Stomach (tissue), 19 donors: ENCODE measurements at places on chromosomes 6 and 20. TPM values are rescaled to one million over a fixed set of nuclear protein-coding genes. Genes with fewer than 3 reads are reported as not detected.

GRCh38 chr20:10864076-10864672 is 190.4 kb upstream of the JAG1 start:
- H3K27ac ChIP-seq = peak overlapping the region; percentile 79
- H3K36me3 ChIP-seq = no peaks in the 10 kb centered on the region
- peaks cover 48% of the 10 kb centered on the region for H3K4me1 ChIP-seq
- no peak overlapping the region for H3K4me3 ChIP-seq
- DNase-seq = peak; percentile 84

- peaks cover 2% of the 10 kb centered on the region for H3K36me3 ChIP-seq
- H3K27me3 ChIP-seq = no peaks in the 10 kb centered on the region
- no peak overlapping the region for H3K27ac ChIP-seq
- H3K4me3 ChIP-seq = no peak overlapping the region
- no peaks in the 10 kb centered on the region for H3K4me1 ChIP-seq
- DNase-seq = peak; percentile 76
Observed at GRCh38 chr6:56450882-56451739, 191.6 kb downstream of the DST start.

- H3K36me3 ChIP-seq = no peaks in the 10 kb centered on the region
- peaks cover 26% of the 10 kb centered on the region for H3K4me1 ChIP-seq
- DNase-seq = no peak
Observed at GRCh38 chr6:87588756-87589407, 905 bp downstream of the RARS2 start.

- no peaks in the 10 kb centered on the region for H3K4me1 ChIP-seq
- no peak for DNase-seq
- no peak overlapping the region for H3K4me3 ChIP-seq
- no peaks in the 10 kb centered on the region for H3K36me3 ChIP-seq
- H3K27me3 ChIP-seq = no peaks in the 10 kb centered on the region
Observed at GRCh38 chr20:5923493-5923892, 26.8 kb downstream of the TRMT6 start.

Gene ETV7
- total RNA-seq = 0.37 TPM

- no peak for DNase-seq
- H3K4me3 ChIP-seq = no peak overlapping the region
- H3K36me3 ChIP-seq = no peaks in the 10 kb centered on the region
Observed at GRCh38 chr20:12394786-12395185, 477.1 kb downstream of the BTBD3 start.

Gene SLC17A2
- total RNA-seq = not detected

Gene ADAM33
- total RNA-seq = 109 TPM

DNA sequence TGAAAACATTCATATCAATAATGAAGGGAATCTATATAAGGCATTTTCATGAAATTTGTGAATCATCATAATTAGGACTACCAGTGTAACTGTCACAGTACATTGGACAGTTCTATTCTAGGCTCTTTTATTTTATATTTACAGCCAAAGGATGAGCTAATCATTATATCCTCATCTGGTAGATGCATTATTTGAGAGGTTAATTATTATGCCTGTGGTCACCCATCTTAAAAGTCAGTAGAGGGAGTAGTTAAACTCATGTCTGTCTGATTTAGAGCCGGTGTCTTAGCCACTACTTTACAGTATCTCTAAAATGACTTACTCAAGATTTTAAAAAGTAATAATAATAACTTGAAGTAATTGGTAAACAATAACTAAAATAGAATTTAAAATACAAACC is 899.3 kb upstream of the MAP3K7 start:
- no peaks in the 10 kb centered on the region for H3K36me3 ChIP-seq
- H3K4me1 ChIP-seq = no peaks in the 10 kb centered on the region
- no peaks in the 10 kb centered on the region for H3K27me3 ChIP-seq
- no peak overlapping the region for H3K4me3 ChIP-seq

DNA sequence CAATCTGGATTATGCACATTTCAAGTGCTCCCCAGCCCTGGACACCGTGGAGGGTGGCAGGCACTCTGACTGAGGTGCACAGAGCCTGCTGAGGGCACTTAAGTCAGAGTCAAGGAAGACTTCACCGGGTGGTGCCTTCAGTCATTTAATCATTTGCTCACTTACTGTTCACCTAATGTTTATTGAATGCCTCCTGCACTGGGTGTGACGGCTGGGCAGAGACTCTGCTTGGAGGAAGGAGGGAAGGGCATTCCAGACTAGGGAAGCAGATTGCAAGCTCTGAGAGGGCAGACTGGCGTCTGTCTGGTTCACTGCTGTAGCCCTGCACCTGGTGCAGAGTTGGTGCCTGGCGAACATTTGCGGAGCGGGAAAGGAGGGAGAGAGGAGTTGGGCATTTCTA is 54.2 kb upstream of the FAM83D start:
- H3K27me3 ChIP-seq = no peaks in the 10 kb centered on the region
- no peak for DNase-seq
- no peak overlapping the region for H3K4me3 ChIP-seq
- H3K4me1 ChIP-seq = no peaks in the 10 kb centered on the region
- no peaks in the 10 kb centered on the region for H3K36me3 ChIP-seq
- no peak overlapping the region for H3K27ac ChIP-seq

DNA sequence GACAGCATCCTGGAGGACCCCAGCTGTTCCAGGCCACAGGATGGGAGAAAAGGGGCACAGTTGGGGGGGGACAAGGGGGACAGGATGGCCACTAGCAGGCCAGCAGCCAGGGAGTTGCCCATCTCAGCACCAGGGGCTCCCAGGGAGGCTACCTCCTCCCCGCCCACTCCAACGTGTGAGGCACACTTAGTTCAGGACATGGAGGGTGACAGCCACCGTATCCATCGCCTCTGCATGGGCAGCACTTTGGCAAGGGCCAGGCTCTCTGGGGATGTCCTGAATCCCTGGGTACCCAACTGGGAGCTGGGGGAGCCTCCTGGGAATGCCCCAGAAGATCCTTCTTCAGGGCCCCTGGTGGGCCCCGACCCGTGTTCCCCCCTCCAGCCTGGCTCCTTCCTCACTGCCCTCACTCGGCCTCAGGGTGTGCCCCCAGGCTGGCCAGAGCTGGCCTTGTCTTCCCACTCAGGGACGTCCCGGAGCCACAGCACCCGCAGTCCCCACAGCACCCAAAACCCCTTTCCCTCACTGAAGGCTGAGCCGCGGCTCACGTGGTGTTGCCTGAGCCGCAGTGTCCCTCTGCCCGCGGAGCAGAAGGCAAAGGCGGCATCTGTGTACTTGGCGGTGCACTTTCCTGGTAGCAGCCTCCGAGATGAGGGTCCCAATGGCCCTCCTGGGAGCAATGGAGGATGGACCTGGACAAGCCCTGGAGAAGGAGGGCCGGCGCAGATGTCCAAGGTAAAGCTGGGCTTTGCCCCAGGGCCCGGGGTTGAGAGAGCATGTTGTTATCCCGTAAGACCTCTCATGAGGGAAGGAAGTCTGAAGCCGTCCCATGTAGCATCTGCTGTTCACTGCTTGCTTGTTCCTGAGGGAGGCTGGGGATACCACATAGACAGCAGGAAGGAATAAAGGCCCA is 30.7 kb downstream of the ZNF831 start:
- H3K4me3 ChIP-seq = no peak overlapping the region
- H3K27ac ChIP-seq = no peak overlapping the region
- no peaks in the 10 kb centered on the region for H3K36me3 ChIP-seq

GRCh38 chr6:4714961-4715501 is 61.2 kb upstream of the CDYL start:
- H3K27me3 ChIP-seq = no peaks in the 10 kb centered on the region
- H3K4me3 ChIP-seq = no peak overlapping the region
- DNase-seq = no peak
- H3K4me1 ChIP-seq = no peaks in the 10 kb centered on the region
- H3K36me3 ChIP-seq = no peaks in the 10 kb centered on the region

GRCh38 chr6:166633732-166634535 is 6.9 kb upstream of the RPS6KA2 start:
- H3K36me3 ChIP-seq = no peaks in the 10 kb centered on the region
- no peak for DNase-seq
- no peak overlapping the region for H3K27ac ChIP-seq
- H3K4me1 ChIP-seq = peaks cover 16% of the 10 kb centered on the region

GRCh38 chr6:136985502-136985901 is 59.3 kb downstream of the IL20RA start:
- no peak overlapping the region for H3K27ac ChIP-seq
- DNase-seq = no peak
- no peaks in the 10 kb centered on the region for H3K36me3 ChIP-seq
- H3K27me3 ChIP-seq = peaks cover 30% of the 10 kb centered on the region

Gene SLC17A1
- total RNA-seq = not detected

Gene CHRNA4
- total RNA-seq = not detected

Gene TMEM217
- total RNA-seq = not detected

- no peak overlapping the region for H3K4me3 ChIP-seq
- H3K27ac ChIP-seq = no peak overlapping the region
- no peaks in the 10 kb centered on the region for H3K4me1 ChIP-seq
- no peak for DNase-seq
- H3K27me3 ChIP-seq = no peaks in the 10 kb centered on the region
- H3K36me3 ChIP-seq = no peaks in the 10 kb centered on the region
Observed at GRCh38 chr6:145082359-145082758, 653.0 kb downstream of the EPM2A start.

GRCh38 chr20:22585786-22586493 is 1.6 kb upstream of the FOXA2 start:
- peak overlapping the region; percentile 89 for H3K27ac ChIP-seq
- peaks cover 10% of the 10 kb centered on the region for H3K27me3 ChIP-seq
- peaks cover 50% of the 10 kb centered on the region for H3K4me1 ChIP-seq

DNA sequence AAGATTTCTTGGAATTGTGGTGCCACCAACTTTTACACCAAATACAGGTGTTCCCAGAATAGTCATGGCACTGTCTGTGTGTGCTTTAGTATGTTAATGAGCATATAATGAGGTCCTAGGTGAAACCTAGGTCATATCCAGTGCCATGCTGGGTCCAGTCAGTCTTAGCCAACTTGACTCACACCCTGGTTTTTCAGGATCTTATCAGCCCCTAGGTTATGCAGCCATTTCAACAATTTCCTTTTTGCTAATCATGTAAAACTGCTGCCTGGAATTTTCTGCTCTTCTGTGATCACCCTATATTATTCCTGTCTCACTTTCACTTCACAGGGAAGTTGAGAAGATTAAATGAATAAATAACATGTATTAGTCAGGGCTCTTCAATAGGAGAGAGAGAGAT is 23.7 kb downstream of the SDHAF4 start:
- no peaks in the 10 kb centered on the region for H3K27me3 ChIP-seq
- peaks cover under 1% of the 10 kb centered on the region for H3K36me3 ChIP-seq
- no peaks in the 10 kb centered on the region for H3K4me1 ChIP-seq
- H3K27ac ChIP-seq = no peak overlapping the region

Gene ZSCAN12
- 10.5 TPM for total RNA-seq

DNA sequence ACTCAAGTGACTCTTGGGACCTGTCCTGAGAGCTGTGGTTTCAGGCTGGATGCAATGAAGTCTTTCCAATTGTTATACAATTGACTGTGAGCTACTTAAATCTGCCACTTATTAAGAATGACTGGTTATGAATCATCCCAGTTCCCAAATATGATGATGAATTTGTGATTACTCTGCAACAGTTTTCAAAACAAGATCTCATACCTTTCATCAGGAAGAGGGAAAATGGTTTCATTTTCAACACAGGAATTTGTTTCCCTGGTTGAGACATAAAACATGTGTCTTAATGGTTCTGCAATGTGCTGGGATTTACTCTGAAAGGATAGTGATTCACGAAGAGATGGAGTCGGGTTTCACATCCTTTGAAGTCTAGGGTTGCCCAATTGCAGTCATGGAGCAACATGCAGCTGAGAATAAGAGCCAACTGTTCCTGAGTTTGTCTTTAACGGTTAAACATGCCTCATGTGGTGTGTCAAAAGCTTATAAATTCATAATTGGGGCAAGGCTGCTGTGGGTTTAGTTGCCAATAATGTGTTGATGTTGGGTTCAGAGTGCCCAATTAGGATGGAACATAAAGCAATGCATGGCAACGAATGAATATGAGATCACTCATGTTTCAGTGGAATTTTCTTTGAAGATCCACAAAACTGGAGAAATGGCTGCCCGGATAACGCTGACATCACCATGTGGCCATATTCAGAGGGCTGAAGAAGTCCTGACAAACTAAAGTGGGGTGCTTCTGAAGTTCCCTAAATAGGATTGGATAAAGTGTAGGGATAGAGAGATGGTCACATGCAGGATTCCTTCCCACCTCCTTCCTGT is 41.0 kb downstream of the CYP24A1 start:
- H3K4me3 ChIP-seq = no peak overlapping the region
- no peaks in the 10 kb centered on the region for H3K4me1 ChIP-seq
- H3K36me3 ChIP-seq = no peaks in the 10 kb centered on the region
- no peak for DNase-seq
- H3K27me3 ChIP-seq = no peaks in the 10 kb centered on the region
